Small intestine (tissue), 16 donors: ENCODE measurements at places on chromosomes 5 and 9. TPM values are rescaled to one million over a fixed set of nuclear protein-coding genes. Genes with fewer than 3 reads are reported as not detected.

Gene ANKRD55
- not detected for polyA plus RNA-seq

DNA sequence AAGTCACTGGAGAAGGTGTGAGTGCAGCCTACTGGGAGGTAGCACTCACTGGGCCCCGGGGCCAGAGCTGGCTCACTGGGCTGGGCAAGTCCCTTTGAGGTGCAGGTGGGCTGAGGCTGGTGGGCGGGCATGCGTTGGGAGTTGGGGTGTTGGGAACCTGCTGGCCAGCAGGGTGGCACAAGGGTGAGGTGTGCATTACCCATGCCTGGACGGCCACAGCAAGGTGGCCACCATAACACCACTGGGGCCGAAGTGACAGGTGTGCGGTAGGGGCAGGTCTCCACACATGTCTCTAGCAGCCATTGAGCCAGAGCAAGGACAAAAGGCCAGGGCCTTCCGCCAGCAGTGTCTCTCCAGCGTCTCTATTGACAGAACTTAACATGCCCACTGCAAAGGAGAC is 22.6 kb downstream of the PRRT1B start:
- no peak for DNase-seq

Gene RHOBTB3
- 5.8 TPM for polyA plus RNA-seq

Gene FIBCD1
- polyA plus RNA-seq, result not detected

DNA sequence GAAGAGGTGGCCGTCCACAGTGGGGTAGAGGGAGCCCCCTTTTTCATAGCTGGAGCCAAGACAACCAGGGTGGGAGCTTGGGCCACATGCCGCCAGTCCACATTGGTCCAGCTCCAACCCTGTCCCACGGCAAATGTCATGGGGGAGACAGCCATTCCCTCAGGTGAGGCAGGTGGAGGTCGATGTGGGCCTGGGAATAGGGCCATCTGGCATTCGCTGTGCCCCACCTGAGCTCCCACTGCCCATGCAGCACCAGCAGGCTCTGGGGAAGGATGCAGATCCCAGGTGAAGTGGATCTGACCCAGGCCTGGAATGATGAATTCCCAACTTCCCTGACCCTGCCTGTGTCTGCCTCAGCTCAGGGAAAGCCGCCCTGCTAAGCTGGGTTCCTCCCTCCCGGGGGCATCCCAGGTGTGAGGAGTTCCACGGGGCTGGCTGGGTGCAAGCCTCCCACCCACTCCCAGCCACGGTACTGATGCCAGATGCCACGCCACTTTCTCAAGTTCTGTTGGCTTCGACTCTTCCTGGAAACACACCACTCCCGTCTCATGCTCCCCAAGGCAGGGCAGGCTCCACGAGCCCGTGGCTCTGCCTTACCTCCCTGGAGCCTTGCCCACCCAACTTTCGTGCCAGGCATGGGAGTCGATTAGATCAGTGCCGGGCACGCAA is 25.2 kb upstream of the FCN2 start:
- no peak for DNase-seq

DNA sequence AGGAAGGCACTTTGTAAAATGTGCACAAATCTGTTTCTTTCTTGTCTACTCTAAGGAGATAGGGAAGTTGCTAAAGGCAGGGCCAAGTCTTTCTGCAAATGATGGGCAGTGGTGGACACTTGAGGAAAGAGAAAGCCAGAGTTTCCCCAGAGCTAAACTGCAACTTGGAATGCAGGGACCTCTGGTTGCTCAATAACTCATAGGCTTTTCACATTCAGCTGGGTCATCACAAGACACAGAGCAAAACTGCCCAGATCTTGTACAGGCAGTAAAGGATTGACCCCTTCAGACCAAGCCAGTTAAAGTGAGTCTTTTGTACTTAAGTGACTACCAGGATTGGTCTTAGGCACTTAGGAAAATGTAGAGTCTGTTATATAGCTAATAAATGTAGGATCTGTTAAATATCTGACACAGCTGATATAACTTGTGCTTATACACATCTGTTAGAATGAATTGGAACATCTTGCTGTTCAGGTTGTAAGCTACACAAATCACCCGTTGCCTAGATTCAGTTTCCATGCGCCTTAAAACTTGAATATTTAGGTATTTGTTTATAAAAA is 13.5 kb upstream of the AGXT2 start:
- no peak for DNase-seq

GRCh38 chr5:107505763-107506534 is 164.8 kb downstream of the EFNA5 start:
- DNase-seq, result peak; percentile 37

GRCh38 chr5:74693191-74693590 is 8.2 kb downstream of the HEXB start:
- DNase-seq, result no peak

DNA sequence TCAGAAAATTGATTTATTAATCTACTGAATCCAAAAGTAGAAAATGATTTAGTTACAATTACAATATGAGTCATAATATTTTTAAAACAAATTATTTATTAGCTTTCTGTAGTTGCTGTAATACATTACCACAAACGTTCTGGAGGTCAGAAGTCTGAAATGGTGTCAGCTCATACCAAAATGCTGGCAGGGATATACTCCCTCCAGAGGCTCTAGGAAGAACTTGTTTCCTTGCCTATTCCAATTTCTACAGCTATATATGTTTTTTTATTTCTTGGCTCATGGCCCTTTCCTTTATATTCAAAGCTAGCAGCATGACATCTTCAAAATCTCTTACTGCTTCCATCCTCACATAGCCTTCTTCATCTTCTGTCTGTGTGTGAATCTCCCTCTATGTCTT is 667.9 kb upstream of the ITGA1 start:
- DNase-seq, result no peak

Gene BTNL9
- polyA plus RNA-seq, result 4.5 TPM

- no peak for DNase-seq
Observed at GRCh38 chr5:176980818-176981217, 25.8 kb downstream of the UIMC1 start.

GRCh38 chr5:103298117-103298516 is 39.6 kb downstream of the MACIR start:
- no peak for DNase-seq

DNA sequence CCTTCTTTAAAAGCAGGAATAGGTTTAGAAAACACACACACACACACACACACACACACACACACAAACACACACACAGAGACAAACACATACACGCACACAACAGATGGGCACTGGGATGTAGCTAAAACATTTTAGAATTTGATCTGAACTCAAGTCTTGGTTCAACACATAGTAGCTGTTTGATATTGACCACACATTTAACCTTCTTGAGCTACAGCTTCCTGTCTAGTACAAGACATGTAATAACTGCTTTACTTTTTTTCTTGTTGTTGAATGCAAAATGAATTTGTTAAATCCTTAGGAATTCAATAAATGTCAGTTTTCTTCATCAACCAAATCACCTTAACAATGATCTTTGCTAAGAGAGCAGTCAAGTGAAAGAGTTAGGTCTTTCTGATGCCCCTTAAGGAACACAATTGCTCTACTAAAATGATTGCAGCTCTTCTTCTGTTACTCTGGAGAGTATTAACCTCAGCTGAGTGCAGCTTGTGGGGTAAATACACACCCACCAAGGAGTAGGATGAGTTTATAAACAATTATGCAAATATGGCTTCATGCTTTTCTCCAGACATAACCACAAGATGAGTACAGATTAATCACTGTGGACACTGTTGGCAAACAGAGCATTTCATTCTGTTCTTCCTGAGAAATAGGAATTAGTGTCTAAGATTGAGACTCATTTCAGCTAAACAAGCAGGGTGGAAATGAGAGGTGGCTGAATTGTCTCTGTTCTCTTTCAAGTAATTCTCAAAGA is 302.9 kb upstream of the PAPPA start:
- no peak for DNase-seq

GRCh38 chr9:36665921-36666431 is 93.3 kb downstream of the MELK start:
- DNase-seq, result no peak

DNA sequence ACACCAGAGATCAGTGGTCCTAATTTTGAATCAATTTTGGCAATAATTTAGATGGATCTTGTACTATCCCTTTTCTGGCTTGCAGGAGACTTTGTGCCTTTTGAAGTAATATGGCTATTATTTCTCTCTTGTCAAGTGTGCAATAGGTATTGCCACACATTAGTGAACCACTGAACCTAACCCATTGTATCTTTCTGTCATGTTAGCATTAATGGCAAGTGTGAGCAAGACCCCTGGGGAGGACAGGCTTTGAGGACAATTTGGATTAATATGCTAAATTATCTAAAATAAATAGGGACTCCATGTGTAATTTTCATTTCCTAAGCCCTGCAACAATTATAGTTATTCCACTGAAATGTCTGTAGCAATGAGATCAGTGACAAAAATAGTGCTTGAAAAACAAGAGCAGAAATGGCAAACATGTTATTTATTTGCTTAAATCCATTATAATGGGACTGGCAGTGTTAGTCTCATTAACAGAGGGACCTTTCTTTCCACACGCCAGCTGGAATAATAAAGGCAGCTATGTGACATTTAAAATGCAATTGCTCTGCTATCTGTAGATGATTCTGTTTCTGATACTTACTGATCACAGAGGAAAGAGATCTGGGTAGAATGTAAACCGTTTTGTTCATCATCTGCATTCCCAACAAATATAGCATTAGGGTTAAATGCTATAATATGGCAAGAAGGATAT is 753.3 kb upstream of the ZNF608 start:
- DNase-seq, result no peak

Gene MELK
- 9.6 TPM for polyA plus RNA-seq

DNA sequence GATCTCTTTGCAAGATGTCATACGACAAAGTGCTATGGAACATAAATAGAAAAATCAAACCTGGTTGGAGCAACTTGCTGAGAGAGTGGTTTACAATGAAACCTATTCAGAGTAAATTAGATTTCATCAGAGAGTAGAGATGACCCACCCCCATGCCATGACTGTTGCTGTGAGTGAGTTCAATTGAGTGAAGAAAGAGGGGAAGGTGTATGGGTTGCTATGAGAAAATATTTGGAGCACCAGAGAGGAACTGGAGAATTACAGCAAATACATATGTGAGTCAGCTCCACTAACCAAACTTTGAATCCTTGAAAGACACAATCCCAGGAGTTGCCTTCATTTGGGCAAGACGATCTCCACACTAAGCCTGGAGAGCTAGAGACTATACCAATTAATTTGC is 217.2 kb downstream of the RFX3 start:
- DNase-seq, result no peak

DNA sequence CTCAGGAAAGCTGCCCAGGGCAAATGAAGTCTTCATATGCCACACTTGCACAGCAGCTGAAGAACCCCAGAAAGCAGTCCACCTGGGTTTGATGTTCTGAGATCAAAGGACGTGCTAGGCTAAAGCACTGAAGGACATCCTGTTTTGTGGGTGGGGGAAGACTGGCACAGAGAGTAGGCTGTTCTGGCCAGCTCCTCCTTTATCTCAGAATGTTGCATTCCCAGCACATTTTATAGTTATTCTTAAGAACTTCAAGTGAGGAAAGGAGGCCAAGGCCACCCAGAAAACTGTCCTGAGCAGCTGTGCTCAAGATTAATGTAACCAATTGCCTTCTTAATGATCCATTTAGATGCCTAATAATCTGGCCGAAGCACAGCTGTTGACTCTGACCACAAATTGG is 10.9 kb downstream of the SHOC1 start:
- DNase-seq, result no peak

- DNase-seq, result no peak
Observed at GRCh38 chr9:126465977-126466376, 139.3 kb downstream of the MVB12B start.

GRCh38 chr5:142281966-142282365 is 42.9 kb downstream of the SPRY4 start:
- no peak for DNase-seq

GRCh38 chr5:126544087-126544740 is 50.8 kb downstream of the ALDH7A1 start:
- peak; percentile 36 for DNase-seq

GRCh38 chr5:134493461-134494055 is 31.9 kb upstream of the JADE2 start:
- DNase-seq, result no peak

DNA sequence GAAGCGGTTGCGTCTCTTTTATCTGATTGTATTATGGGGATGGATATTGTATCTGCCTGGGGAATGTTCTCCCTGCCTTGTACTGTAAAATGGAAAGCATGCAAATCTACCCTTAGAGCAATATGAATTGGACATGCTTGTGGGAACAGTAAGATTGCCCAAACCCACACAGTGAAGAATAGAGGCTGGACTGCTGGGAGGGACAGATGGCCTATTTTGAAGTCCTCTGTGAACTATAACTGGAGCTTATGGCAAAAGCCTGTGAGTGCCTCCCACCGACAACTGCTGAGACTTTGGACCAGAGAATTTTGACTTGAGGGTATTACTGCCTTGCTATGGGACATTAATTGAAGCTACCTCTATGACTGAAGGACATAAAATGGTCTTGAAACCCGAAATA is 168.9 kb downstream of the ERCC6L2 start:
- no peak for DNase-seq

DNA sequence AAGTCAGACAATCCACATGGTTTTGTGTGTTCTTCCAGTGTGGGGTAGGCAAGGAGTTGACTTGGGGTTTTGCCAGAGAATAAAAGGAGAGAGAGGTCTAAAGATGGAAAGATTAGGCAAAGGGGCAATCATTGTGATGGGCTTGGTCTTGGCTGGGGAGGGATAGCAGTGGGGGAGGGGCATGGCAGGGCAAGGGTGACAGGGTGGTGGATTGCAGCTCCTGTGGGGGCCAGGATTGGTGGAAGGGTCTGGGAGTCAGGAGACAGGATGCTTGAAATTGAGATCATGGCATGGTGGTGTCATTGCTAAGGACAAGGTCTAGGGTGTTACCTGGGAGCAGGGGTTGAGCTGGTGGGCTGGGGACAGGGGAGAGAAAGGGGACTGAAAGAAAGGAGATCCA is 57.6 kb downstream of the ZNF618 start:
- no peak for DNase-seq

Gene SAXO1
- not detected for polyA plus RNA-seq

DNA sequence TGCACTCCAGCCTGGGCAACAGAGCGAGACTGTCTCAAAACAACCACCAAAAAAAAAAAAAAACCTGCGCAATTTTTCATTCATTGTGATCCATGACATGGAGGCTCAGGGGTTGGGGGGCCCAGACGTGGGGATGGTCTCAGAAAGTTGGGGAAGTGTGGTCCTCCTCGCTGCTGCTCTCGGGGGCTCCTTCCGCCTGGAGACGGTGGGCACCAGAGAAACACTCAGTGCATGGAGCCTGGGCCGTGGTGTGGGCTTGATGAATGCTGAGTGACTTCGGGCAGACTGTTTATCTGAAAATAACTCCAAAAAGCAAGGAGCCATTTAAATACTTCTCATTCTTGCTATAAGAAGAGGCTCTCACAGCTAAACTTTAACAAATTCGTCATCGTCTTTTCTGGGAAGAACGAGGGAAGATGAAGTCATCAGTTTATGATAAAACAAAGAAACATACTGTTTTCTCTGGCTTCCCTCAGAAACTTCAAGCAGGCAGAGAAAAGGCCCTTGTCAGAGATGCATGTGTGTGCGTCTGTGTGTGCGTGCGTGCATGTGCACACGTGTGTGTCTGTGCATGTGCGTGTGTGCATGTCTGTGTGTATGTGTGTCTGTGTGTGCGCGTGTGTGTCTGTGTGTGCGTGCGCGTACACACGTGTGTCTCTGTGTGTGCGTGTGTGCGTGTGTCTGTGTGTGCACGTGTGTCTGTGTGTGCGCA is 35.0 kb downstream of the RASGEF1C start:
- peak; percentile 11 for DNase-seq

Gene SPINK7
- 0.32 TPM for polyA plus RNA-seq
